ENCODE measurements at places on chromosomes 13 and 19.

DNA sequence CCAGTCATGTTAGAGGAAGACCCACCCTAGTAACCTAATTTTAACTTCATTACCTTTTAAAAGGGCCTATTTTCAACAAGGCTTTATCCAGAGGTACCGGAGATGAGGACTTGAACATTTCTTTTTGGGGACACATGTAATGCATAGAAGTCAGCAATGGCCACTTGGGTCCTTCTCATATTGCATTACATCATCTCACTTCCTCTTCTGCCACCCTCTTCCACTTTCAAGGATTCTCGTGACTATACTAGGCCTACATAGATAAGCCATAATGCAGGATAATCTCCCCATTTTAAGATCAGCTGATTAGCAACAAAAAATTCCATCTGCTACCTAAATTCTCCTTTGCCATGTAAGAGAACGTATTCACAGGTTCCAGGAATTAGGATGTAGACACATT lies 557.2 kb downstream of the KCTD12 start:
- no peak for DNase-seq

DNA sequence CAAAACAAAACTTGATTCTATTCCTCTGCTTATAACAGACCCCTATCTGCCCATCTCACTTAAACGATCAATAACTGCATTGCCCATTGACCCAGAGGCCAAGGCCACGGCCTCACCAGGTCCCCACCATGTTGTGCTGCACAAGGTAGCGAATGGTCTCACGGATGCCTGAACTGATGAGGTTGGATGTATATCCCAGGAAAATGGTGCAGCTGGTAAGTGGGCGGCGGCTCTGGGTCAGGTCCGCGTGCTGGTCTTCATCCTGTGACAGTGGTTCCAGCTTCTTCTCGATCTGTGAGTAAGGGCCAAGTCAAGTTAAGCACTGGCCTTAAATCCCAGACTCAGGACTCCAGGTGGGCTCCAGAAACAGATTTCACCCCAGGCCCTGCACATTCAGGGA lies 1.6 kb downstream of the DHPS start:
- DNase-seq, result no peak

GRCh38 chr19:34430738-34431625 lies 2.8 kb downstream of the UBA2 start:
- DNase-seq, result peak; percentile 51

- DNase-seq, result no peak
Measured at GRCh38 chr13:20701461-20701860, 2.0 kb upstream of the IL17D start.

DNA sequence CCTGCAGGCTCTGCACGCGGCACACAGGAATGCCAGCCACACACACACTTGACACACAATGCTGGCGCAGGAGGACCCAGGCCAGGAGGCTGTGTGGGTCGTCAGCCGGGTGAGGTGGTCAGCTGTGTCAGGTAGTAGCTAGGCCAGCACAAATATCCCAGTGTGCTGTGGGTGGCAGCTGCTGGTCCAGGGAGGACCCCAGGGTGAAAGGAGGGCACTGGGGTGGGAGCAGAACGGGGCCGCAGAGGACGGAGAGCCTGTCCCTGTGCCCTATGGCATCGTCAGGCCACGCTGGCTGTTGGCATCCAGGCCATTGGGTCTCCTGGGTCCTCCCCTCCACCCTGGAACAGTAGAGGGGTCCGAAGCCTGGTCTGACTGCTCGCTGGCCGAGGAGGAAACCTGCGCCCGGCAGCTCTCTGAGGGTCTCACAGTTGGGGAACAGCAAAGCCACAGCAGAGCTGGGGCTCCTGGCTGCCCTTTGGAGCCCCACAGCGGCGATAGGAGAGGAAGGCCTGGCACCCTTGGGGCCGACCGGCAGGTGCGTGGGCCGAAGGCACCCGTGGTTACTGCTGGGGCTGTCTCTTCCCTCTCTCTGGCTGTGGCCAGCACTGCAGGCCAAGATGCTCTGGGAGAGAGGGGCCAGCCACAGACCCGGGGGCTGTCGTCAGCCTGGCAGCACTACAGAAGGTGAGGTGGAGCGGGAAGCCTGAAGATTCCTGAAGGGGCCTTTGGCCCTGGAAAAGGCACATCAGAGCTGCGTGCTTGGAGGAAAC lies 27.3 kb downstream of the C13orf46 start:
- no peak for DNase-seq

GRCh38 chr19:52990759-52991418 lies 22.8 kb upstream of the ERVV-1 start:
- no peak for DNase-seq

- peak; percentile 33 for DNase-seq
Measured at GRCh38 chr13:112052213-112052612, 14.7 kb upstream of the SOX1 start.

- no peak for DNase-seq
Measured at GRCh38 chr13:33364192-33364591, 78.6 kb upstream of the STARD13 start.

DNA sequence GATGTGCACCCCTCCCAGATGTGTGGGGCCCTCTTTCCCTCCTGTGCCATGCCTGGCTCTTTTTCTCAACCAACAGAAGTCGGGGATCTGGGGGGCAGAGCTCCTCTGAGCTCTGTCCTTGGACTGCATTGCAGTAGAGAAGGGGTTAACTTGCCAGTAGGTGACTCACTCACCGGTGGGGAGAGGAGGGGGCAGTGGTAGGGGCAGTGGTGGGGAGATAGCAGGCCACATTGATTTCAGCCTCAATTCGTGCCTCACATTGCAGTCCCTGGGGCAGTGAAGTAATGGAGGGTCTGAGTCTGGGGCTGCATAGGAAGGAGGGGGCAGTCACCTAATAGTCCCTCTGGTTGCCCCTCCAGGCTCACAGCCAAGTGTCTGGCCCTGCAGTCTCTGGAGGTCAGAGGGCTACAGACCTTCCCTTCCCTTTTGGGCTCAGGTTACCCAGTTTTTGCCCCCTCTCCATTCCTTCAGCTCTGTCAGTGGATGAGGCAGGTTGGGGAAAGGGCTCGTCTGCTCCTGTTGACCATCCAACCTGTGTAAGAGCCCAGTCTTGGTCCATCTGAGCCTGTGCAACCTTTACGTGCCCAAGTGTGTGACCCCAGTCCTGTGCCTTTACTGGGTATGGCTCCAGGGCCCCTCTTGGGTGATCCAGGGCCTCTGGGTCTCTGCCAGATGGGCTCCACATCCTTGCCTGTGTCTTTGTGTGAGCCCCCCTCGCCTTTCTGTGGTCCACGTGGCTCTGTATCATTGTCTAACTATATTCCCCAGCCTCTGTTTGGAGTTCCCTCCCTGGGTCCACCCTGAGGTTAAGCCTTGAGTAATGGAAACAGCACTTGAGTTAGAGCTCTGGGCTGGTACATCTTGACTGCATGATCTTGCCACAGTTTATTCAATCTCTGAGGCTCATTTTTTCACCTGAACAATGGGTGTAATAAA lies 13.0 kb downstream of the CIC start:
- DNase-seq, result peak; percentile 60
